ENCODE measurements at places on chromosomes 7 and 10.

- peak; percentile 35 for DNase-seq
Observed at GRCh38 chr7:44849885-44850544, 2.1 kb upstream of the H2AZ2 start.

GRCh38 chr7:20412032-20412431, 81.3 kb downstream of the ITGB8 start:
- DNase-seq, result no peak

GRCh38 chr7:152081088-152081487, 55.6 kb downstream of the GALNT11 start:
- DNase-seq, result no peak

GRCh38 chr10:59905066-59905730, 1.2 kb downstream of the CCDC6 start:
- peak; percentile 83 for DNase-seq

DNA sequence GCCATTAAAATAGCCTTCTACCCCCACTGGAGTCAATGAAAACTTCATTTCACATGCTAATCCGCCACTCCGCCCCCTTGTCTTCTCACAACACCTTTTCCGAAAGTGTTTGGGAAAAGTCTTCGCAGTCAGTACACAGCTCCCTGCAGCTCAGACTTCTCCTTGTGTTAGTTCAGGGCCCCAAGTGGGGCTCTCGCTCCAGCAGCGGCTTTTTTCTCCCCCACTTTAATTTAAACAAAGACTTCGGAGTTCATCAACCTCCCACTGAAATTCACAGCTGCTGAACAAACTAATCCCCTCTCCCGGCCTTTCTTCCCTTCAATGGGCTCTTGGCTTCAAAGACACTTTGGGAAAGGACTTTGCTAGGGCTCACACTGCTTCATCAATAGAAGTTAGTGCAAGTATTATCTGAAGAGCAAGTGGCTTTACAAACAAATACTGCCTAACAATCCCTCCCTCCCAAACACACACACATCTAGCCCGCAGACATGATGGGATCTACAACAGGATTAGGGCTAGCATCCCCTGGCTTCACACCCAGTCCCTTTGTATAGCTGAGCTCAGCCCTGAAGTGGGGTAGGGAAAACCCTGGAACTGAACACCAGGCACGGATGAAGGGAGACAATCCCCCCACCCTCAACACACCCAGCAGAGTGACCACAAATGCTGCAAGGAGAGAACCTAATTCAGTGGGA, 23.1 kb downstream of the WNT8B start:
- DNase-seq, result no peak

- no peak for DNase-seq
Observed at GRCh38 chr10:132453470-132453861, 56.5 kb downstream of the PWWP2B start.

GRCh38 chr10:119414081-119414611, 128.4 kb downstream of the RGS10 start:
- DNase-seq, result no peak

DNA sequence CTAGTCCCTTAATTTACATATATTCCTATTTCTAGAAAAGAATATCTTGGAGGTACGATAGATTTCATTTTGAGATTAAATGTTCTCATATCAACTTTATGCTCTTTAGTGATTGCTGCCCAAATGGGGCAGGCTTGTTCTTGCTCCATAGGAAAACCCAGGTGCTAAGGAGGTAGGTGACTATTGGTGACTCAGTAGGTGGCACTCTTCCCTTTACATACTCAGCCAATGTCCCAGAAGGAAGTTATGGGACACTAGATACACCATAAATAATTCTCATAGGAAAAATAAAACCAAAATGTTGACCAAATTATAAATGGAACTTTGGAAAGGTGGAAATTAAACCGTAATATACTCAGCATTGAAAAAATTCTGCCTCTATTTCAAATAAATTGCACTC, 4.0 kb downstream of the SKAP2 start:
- no peak for DNase-seq

DNA sequence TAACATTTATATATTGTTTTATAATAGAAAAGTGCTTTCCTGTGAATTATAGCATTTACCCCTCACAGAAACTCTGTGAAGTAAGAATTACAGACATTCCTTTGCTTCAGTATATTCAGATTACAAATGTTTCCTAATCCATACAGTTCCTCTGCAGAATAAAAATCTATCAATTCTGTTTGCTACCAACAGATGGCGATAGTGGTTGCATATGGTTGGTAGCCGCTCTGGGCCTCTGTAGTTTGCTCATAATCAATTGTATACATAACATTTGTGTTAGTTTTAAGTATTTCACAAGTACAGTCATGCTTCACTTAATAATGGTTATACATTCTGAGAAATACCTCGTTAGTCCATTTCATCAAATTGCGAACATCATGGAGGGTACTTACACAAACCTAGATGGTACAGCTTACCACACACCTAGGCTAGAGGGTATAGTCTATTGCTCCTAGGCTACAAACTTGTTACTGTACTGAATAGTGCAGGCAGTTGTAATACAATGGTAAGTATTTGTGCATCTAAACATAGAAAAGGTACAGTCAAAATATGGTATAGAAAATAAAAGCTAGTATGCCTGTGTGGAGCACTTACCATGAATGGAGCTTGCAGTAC, 94.4 kb upstream of the STEAP4 start:
- peak; percentile 43 for DNase-seq

- DNase-seq, result no peak
Observed at GRCh38 chr10:91366704-91367103, 43.4 kb upstream of the HECTD2 start.

- DNase-seq, result no peak
Observed at GRCh38 chr10:19168584-19168983, 120.0 kb downstream of the MALRD1 start.

- peak; percentile 23 for DNase-seq
Observed at GRCh38 chr7:3697472-3697871, 396.4 kb downstream of the SDK1 start.

- DNase-seq, result no peak
Observed at GRCh38 chr7:47568056-47568455, 13.9 kb downstream of the TNS3 start.

- DNase-seq, result no peak
Observed at GRCh38 chr7:80521809-80522208, 9.9 kb upstream of the GNAT3 start.

Measured in activated CD4-positive, alpha-beta T cell treated with anti-CD3 and anti-CD28 coated beads, Interleukin-2, Interleukin-4, amounts not matched to agents 100 ng/mL and 50 ng/mL, durations not matched to agents 16 hours and 8 hours (primary cell).